Activated CD4-positive, alpha-beta T cell treated with anti-CD3 and anti-CD28 coated beads, Interleukin-2, Interleukin-6, amounts not matched to agents 100 ng/mL and 50 ng/mL, durations not matched to agents 16 hours and 8 hours (primary cell): ENCODE measurements at places on chromosomes 5 and 9.

DNA sequence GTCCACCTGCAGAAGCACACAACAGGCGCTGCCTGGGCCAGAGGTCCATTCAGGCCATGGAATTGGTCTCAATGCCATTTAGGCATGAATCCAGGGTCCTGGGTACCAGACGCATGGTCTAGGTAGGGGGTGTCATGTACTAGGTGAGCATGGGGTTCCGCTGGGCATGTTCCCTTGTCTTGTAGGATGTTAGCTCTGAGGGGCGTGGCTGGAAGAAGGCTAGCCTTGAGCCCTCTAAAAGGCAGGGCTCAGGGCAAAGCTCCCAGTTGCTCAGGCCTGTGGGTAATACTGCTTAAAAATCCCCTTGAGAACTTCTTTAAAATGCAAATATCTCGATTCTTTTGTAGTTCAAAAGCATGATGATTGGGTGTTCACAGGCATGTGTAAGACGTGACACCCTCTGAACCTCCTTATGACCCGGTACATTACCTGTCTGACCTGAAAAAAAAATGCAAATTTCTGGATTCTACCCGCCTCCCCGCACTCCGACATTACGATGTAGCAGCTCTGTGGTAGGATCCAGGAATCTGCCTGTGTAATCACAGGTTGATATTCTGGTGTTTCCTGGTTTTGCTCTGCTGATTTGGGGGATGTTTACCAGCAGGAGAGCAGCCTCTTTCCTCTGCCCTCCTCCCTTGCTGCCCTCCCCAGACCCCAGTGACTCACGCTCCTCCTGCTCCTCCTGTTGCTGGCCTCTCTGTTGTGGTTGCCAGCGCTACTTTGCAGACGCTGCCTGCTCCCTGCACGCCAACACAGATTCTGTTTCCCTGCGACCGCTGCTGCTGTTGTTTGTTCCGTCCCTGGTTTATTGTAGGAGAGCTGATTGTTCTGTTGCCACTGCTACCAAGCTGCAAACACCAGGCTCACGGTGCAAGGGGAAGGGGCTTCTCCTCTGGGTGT lies 5.7 kb downstream of the TMC1 start:
- peak; percentile 85 for DNase-seq

DNA sequence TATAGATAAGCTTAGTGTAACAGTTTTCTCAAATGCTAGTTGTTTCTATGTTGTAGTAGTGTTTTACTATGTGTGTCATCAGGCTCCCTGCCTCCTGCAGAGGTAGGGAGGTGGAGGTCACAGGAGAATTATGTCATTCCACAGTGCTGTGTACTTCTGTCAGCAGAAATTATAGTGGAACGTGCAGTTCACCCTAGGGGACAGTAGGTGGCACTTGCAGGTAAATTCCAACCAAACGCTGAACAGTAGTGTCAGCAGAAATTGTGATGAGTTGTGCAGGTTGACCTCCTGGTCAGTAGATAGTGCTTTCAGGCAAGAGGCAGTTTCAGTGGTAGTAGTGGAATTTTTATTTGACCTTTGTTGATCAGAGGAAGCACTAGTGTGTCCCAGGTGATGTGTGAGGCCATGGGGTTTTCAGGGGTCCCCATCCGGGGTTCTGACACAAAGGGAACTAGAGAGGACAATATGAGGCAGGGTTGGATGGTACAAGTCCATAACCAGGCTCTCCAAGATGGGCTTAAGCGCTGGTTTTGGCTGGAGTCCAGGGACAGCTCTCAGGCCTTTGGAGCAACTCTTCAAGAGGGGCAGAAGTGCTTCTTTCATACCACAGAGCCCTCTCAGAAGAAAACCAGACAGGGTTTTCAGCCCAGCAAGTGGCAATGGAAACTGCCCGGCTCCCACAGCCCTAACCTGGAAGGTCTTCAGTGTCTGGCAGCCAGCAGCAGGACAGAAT lies 402.9 kb downstream of the CYLC2 start:
- DNase-seq = peak; percentile 49

DNA sequence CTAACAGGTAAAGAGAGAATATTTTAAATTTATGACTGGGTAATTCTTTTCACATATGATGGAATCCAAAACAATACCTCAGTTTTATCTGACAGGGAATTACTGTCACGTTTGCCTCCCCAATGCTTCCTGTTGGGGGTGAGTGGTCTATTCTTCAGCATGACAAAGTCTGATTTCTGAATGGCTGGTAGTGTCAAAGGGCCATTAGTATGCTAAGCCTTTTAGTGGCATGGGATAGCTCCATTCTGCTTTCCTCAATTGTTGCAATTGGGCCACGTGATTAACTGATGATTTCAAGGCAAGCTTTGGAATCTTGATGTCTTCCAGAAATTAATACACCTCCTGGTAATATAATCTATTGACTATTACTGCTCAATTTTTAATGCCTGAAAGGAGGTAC lies 14.7 kb upstream of the NDUFS4 start:
- no peak for DNase-seq

- no peak for DNase-seq
Measured at GRCh38 chr5:121596882-121597281, 254.8 kb upstream of the FTMT start.

DNA sequence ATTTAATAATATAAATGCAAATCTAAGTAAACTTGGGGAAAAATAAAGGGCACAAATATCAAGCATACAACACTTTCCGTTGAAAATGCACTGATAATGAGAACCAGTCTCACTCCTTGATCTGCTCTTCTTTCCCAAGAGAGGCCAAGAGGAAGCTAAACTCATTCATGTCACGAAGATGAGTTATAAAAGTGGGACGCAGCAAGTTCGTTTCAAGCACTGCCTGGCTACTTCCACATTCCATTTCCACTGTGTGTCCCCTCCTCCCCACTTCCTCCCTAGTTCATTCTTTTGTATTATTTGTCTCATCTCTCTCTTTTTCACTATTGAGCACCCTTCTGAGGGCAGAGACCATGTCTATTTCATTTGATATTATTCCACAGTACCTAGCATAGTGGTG lies 158.1 kb downstream of the SLC24A2 start:
- DNase-seq = no peak

DNA sequence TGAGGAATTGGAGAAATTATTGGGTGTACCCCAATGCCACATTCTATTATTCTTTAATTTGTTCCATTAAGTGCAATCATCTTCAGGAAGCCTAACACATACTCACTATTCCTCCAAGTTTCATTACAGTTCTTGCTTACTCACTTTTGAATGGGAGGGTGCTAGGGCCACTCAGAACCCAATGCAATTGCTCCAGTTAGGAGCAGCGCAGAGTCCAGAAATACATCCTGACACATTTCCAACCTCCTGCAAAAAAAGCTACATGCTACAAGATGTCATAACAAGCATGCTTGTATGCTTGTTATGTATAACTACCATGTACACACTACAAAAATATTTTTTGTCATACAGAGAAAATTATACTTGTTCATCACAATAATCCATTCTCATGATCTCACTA lies 27.8 kb downstream of the NFIB start:
- DNase-seq = no peak

- DNase-seq = no peak
Measured at GRCh38 chr9:105859428-105860091, 165.2 kb downstream of the TMEM38B start.

- DNase-seq = no peak
Measured at GRCh38 chr9:18390393-18390792, 83.6 kb upstream of the ADAMTSL1 start.

DNA sequence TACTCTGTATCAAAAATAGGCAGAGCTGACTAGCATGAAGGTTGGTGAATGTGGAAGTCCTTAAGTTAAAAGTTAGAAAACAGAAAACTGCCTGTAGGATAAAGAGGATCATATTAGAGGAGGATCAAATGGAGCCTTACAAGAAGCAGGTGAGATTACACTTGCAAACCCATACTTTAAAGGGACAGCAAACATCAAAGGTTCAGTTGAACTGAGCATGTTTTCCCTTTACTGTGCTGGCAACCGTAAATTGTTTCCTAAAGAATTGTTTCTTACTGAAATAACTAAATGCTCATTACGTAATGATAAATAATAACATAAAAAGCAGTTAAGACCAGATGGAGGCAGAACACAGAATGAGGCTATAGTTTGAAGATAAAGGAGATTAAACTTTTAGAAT lies 465.3 kb upstream of the FTMT start:
- no peak for DNase-seq

GRCh38 chr5:179198825-179199224 lies 138.7 kb downstream of the ZNF354C start:
- DNase-seq = no peak

GRCh38 chr5:180071531-180072255 lies at the start of gene RNF130:
RNF130 (minus strand) TSS chr5:180071759; CDS start chr5:180071702, 57 bp downstream.
- DNase-seq = peak; percentile 87

DNA sequence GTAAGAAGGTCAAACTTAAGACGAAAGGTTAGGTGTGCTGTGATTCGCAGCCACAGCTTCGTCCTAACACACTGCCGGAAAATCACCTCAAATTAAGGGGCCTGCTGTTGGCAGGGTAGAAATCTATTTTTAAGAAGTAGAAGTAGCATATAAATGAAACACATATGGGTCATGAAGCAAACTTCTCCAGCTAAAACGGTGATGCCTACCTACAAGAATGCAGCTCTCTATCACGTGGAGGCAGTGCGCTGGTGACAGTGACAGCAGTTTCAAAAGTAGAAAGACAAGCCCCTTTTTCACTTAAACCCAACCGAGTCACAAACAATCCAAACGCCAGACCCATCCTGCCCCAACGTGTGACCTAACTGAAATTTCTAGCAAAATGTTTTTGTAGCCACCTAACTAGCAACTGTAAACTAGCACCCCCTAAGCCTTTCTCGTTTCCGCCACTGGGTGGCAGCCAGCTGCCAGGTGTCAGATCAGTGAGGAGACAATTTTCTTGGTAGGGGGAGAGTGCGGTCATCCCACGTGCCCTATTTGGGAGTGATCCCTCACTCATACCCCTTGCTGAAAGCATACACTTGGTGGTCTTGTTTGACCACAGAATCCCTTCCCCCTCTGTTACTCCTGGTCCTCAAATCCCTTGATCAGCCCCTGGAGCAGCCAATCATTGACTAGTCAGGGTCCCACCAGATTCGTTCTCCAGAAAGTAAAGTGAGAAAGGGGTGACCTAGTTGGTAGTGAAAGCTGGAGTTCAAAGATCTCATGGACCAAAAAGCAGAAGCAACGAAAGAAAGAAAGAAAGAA lies 71.8 kb upstream of the MAMDC2 start:
- peak; percentile 62 for DNase-seq

- DNase-seq = no peak
Measured at GRCh38 chr5:179271821-179272325, 73.4 kb downstream of the ADAMTS2 start.

DNA sequence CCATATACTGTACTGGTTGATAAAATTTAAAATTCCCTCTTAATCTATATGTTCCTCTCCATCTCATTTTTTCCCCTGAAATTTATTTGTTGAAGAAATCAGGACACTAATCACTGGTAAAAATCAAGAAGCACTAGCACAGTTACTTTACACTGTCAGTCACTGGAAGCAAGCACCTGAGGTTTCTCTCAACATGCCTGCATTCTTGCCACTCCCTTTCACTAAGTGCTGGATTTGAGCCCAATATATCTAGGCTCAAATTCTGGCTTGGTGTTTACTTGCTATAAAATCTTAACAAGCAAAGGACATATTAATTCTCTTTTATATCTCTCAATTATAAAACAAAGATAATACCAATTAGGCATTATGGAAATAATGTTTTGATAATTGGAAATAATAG lies 58.6 kb downstream of the DIAPH1 start:
- no peak for DNase-seq

DNA sequence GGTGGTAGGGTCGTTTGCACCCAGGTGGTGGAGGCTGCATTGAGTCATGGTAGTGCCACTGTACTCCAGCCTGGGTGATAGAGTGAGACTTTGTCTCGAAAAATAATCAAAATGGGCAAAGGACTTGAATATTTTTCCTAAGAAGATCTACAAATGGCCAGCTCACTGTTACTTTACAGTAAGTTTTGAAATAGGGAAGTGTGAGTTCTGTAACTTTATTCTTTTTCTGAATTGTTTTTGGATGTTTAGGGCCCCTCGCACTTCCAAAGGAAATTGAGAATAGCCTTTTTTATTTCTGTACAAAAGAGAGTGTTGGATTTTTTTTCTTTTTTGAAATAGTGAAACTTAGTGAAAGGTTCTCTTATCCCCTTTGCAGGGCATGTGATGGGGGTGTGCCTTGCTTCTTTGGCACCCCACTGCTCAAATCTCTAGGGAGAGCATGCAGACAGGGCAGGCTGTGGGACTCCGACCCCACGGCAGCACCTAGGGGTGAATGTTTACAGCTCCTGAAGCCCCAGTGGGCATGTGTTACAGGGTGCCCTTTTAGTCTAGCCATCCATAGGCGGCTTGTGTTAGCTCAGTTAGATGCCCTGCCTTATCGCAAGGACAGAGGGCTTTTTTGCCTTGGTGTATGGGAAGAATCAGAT lies 33.3 kb downstream of the GPBP1 start:
- no peak for DNase-seq

DNA sequence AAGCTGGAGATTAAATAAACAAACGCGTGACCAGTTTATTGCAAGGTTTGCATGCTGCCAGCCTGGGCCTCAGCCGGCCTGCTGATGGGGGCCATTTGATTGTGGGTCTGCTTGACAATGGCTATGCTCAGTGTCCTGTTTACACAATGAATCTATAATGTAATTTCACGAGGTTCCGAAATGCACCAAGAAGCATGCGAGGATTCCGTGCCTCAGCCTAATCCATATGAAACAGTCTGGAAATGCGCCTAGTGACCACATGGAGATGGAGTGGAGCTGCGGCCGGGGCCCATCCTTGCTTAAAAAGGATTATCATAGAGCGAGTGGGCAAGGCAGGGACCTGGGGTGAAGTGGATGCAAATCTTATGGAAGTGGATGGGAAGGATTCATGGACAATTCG lies 382.4 kb downstream of the CDK5RAP2 start:
- DNase-seq = no peak

DNA sequence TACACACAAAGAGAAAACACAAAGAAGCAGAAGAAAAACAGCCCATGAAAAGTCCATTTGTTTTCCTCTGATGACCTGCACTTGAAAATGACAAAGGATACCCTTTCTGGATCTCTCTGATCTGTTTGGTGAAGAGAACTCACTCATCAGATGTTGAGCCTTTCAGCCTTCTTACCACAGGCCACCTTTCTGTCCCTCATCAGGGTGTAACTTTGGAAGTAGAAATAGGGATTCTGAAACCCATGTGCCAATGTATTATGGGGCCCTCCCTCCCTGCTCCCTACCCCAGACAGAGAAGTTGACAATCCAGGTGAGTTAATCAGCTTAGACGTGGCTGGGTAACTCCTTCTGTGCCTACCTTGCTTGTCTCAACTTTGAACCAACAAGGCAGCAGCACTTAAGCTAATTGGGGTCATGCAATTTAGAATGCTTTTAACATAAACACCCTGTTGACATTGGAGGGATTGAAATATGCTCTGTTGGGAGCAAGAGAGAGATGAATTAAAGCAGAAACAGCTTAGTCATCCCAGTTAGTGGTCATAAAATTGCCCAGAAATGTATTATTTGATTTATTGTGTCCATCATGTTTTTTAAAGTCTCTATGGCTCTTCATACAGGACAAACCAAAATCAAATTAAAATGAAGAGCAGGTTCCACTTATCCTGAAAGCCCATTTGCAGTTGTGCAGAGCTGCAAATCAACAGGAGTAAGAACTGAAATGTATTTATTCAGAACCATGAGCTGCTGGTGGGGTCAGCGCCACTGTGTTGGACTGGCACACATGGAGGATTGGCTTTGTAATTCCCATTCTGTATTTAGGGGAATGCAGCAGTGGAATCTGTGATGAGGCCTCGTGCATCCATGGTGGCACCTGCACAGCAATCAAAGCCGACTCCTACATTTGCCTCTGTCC lies 132.0 kb downstream of the LIFR start:
- no peak for DNase-seq
